Stimulated activated CD8-positive, alpha-beta memory T cell treated with anti-CD3 and anti-CD28 coated beads, Interleukin-7, amount 100 ng/mL, for 4 hours (primary cell): ENCODE measurements at places on chromosomes 6 and 20.

- no peak for DNase-seq
Measured at GRCh38 chr6:166467436-166468000, 84.8 kb upstream of the MPC1 start.

GRCh38 chr6:165950316-165950715 is 217.3 kb downstream of the TBXT start:
- no peak for DNase-seq

- no peak for DNase-seq
Measured at GRCh38 chr6:85192186-85192585, 257.7 kb upstream of the NT5E start.

DNA sequence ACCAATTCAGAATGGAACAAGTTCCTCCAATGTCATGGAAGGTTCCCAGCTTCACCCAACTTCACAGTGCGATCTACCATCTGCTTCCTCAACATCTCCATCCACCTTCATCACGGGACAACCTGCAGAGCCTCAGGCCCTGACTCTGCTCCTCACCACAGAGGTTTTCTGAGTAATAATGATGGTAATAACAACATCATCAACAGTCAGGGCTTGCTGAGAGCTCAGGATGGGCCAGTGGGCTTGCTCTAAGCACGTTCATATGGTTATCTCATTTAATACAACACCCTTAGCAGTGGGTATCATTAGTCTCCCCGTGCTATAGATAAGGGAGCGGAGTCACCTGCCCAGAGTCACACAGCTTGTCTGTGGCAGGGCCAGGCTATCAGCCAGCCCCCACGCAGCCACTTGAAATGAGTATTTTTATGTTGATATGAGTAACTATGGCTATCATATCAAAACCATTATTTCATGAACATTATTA is 38.6 kb downstream of the PREX1 start:
- DNase-seq, result no peak

DNA sequence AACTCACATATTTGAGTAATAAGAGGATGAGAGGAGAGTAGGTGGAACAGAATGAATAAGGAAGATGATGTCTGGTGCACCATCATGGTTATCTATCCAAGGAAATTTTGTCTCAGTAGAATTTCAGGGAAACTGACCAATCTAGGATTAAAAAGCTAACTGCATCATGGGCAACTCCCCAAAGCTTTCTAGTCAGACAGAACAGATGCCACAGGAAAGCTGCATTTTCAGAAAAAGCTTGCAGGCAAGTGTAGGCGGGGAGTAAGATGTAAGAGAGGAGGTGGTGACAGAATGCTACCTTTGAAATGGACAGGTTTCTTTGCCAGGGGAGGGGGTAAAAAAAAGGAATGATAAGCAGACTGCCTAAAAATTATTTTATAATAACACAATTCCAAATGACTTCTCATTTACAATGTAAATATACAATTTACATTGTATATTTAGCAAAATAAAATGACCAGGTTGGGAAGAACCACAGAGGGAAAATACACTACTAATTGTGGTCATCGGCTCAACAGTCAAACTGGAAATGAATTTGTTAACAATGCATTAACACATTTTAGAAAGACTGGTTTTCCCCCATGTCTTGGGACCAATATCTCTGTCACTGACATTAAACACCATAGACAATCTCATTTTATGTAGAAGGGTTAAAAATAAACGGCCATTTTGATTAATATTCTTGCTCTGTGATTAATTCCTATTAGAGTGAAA is 15.1 kb downstream of the NHSL1 start:
- no peak for DNase-seq

- DNase-seq, result no peak
Measured at GRCh38 chr6:107869871-107870270, 45.8 kb upstream of the SCML4 start.

DNA sequence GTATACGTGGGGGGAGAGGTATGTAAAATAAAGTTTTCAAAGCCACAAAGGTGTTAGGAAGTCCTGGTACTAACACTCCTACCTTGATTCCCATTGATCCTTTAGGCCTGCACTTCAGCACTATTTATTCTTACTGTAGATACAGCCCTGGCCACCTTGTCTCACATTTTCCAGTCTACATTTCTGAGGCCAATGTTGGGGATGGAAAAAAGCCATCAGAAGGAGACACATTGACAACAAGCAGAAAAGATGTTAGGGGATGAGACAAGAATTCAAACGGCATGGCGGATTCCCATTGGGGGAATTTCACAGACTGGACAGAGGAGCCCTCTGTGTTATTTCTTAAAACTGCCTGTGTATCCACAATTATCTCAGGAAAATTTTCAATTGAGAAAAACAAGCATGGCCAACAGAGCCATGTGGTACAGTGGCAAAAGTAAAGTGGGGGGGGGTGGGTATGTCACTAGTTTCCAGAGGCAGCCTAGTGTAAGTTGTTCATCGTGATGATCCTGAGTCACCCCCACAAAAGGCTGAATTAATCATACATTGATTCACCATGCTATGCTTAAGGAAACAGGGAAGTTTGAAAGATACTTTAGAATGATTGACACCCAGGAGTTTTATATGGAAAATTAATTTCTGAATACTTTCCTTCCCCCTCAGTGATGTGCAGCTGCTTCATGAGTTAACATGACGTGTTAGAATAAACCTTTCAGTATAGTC is 40.5 kb downstream of the RREB1 start:
- DNase-seq, result no peak

DNA sequence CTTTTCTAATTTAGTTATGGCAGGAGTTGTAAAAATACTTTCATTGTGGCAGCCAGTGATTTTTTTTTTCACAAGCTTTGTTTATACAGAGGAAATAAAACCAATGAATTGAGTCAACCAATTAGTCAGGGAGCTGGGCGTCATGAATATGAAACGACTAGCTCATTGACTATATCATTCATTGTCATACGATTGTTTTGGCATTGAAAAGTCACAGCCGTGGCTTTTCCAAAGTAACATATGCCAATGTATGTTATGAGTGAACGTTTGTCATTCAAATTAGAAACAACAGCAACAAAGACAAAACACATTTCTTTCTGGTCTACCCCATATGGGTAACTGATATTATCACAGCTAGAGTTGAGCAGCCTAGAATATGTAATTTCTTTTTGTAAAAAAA is 810.6 kb downstream of the EPHA7 start:
- no peak for DNase-seq

DNA sequence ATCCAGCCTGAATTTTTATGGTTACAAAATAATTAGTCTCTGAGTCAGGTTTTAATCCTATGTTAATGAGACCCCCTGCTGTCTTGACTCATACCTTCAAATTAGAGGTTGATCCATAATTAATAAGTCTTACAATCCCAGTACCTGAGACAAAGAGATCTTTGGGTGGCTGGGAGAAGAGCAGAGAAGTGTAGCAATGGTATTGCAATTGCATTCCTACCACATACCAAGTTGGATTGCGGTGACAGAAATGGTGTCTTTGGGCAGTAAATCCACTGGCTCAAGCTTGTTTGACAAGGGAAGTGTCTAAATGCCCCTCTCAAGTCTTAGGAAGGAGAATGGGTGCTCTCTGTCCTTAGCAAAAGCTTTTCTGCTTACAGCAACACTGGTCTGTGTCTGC is 150.4 kb downstream of the BTBD3 start:
- DNase-seq, result no peak

GRCh38 chr20:43513372-43513930 is 6.0 kb downstream of the L3MBTL1 start:
- no peak for DNase-seq

GRCh38 chr20:436476-436875 is 25.9 kb downstream of the TBC1D20 start:
- no peak for DNase-seq

- no peak for DNase-seq
Measured at GRCh38 chr6:42217157-42217518, 523 bp downstream of the MRPS10 start.

DNA sequence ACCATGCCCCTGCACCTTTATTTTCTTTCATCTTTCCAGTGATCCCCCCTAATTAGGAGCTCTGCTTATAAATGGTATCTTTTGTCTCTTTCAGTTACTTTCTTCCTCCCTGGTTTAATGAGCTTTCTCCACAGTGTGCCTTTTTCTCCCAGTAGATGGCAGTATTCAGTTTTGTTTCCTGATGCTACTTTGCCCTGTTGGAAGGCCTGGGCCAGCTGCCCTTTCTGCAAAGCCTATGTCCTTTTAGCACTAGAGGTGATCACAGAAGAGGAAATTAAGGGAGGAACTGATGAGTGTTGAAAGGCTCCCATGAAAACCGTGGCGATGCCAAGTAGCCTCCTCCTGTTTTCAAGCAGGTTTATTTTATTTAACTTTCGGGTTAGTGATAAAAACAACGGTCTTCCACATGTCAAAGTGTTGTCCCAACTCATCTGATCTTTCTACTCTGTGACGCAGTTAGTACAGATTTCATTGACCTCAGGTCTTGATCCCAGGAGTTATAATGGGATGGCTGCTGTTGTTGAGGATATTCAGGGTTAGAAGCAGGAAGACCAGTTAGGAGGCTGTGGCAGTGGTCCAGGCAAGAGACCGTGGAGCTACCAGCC is 184.2 kb upstream of the BMP2 start:
- no peak for DNase-seq

- no peak for DNase-seq
Measured at GRCh38 chr6:52304983-52305390, 20.4 kb upstream of the MCM3 start.

DNA sequence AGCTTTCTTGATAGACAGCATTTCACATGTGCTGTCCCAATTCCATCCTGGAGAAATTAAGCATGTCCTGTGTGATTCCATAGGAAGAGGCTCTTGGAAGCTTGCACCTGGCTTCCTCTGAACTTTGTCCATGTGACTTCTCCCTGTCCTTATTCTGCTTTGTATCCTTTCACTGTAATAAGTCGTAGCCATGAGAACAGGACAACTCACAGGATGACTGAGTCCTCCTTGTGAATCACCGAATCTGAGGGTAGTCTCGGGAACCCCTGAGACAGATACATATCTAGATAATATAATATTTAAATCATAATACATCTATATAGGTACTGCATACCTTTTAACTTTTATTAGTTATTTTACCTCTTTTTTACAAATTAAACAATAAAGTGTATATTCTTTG is 156.7 kb upstream of the THEMIS start:
- DNase-seq, result no peak

DNA sequence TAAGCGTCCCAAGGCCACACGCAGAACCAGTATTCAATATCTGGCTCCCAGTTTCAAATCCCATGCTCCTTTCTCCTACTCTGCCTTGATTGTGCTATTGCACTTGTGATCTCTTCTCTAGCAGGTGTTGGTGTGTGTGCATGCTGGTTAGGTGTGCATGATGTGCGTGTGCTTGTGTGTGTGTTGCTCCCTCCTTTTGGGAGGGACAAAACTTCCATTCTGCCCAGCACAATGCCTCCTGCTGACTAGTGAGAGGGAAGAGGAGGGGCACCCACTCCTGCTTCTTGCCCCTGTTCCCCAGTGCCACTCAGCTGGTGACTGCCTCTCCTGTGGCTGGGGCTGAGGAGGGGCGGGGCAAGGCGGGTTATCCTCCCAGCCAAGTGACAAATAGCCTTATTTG is 19.7 kb downstream of the CD40 start:
- DNase-seq, result no peak

GRCh38 chr6:111624401-111625098 is 18.9 kb upstream of the TRAF3IP2 start:
- DNase-seq, result no peak

- no peak for DNase-seq
Measured at GRCh38 chr6:85015396-85015990, 251.1 kb upstream of the TBX18 start.

- no peak for DNase-seq
Measured at GRCh38 chr6:157203764-157204163, 119.6 kb downstream of the TMEM242 start.

- no peak for DNase-seq
Measured at GRCh38 chr20:50366270-50367103, 143.7 kb upstream of the PTPN1 start.

DNA sequence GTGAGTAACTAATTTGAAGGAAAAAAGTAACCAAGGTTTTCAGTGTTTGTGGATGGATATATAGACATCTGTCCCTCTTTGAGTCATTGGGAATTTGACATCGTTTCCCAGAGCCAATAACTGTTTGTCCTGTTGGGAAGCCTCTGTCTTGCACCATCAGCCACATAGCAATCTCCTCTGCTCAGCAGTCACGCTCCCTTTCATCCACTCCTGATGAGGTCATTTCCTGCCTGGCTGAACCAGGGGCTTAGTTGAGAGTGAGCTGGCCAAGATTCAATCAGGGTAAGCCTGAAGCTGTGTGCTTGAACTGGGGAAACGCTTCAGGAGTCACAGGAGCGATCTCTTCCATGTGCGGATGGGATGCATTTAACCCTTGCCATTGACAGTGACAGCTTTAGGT is 121.5 kb upstream of the FOXQ1 start:
- DNase-seq, result no peak

- no peak for DNase-seq
Measured at GRCh38 chr6:55474382-55474781, 104.6 kb downstream of the HMGCLL1 start.

- DNase-seq, result no peak
Measured at GRCh38 chr6:90000864-90001731, 106.8 kb downstream of the GJA10 start.

DNA sequence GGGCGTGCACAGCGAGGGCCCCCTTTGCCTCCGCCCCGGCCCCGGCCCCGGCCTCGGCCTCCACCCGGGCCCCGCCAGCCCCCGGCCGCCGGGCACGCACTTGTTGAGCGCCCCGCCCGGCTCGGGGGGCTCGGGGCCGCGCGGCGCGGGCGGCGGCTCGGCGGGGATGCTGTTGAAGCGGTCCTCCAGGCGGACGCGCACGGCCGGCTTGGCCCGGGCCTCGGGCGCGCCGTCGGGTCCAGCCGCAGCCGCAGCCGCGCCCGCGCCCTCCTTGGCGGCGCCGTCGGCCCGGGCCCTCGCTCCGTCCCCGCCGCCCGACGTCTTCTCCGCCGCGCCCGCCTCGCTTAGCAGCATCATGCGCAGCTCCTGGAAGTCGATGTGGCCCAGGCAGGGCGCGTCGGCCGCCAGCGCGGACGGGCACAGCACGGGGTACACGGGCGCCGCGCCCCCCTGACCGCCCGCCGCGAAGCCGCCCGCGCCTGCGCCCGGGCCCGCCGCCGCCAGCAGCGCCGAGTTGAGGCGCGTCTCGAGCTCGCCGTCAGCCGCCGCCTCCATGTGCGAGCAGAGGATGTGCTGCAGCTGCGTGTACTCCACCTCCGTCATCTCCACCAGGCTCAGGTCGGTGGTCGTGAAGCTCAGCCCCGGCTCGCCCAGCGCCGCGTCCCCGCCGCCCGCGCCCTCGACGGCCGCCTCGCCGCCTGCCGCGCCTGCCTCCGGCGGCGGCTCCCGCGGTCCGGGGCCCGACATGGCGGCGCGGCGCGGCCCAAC is 514 bp downstream of the TCFL5 start:
- no peak for DNase-seq

- no peak for DNase-seq
Measured at GRCh38 chr6:48916607-48917006, 546.4 kb downstream of the MMUT start.

DNA sequence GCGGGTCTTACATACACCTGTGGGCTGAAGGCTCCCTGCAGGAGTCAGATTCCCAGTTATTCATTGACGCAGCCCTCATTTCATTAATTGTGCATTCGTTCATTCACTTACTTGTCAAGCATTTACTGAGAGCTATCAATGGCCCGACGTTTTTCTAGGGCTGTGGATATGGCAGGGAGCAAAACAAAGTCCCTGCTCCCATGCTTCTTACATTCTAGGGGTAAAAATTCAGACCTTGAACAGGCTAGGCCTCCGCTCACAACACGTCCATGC is 369 bp upstream of the NSFL1C start:
- DNase-seq, result no peak

- no peak for DNase-seq
Measured at GRCh38 chr20:32231847-32232246, 24.2 kb downstream of the POFUT1 start.

- DNase-seq, result no peak
Measured at GRCh38 chr6:41626917-41627316, 11.4 kb upstream of the MDFI start.
